ENCODE measurements at places on chromosomes 5 and 9.

DNA sequence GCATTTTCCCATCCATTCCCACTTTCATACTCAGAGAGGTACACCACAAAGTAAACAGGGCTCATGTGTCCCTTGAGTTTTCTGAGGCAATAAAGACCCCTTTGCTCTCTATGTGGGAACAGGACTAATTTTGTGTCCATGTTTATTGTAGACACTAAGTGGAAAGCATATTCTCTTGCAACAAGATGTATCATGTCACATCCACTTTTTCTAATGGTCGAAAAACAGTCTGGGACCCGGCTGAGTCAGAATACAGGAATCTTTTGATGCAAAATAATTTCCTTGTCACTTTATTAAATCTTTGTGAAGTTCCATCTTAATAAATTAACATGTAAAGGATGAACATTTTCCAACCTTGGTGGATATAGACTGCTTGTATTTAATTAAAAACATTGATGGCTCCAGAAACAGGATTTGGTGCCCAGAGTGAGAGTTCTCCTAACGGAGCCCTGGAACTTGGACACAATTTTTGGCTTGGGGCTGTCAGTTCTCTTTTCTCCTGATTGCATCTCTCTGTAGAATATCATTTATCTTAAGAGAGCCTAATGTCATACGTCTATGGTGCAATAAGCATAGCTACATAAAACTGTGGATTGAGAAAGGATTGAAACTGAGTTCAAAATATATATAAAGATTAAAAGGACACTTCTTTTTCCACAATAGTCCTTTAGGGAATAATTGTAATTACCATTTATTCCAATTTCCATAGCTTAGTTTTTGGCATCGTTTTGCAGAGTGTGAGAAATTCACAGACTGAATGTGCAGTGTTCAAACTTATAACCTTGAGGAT lies 1116.7 kb upstream of the SEMA6A start:
- no peak for DNase-seq

- no peak for DNase-seq
Observed at GRCh38 chr5:140764177-140764973, 21.6 kb upstream of the PCDHA1 start.

GRCh38 chr5:34682926-34683623 lies 26.9 kb downstream of the RAI14 start:
- no peak for DNase-seq

DNA sequence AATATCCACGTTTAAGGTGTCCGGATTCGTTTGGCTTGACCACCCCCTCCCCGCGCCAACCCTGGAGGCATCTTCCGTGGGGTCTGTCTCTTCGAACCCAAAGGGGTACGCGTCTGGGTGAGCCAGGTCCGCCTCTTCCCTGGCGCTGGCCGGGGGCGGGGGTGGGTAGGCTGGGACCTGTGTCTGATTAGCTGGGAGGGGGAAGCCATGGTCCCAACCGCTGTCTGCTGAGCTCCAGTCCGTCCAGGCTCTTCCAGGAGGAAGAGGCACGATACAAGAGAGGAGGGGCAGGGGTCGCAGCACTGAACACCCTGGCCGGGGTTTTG lies at the start of gene LVRN:
TSS of gene LVRN (plus strand) at position 237 of the 326 bp plus-strand sequence. CDS start 143 bp downstream, outside the sequence.
- DNase-seq: no peak

- DNase-seq: no peak
Observed at GRCh38 chr5:173941102-173941501, 47.9 kb upstream of the C5orf47 start.

DNA sequence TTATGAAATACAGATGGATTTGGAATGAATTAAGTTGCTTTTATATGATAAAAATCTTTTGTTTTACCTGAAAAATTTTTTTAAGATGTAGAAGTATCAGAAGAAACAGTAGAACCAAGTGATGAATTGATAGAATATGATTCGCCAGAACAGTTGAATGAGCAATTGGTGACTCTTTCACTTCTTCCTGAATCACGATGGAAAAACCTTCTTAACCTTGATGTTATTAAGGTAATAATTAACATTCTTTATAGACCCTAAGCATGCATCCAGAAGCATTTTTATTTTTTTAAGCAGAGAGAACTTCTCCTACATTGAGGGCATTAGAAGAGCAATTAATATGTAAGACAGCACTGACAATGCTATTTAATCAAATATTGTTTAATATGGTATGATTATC lies 28.8 kb downstream of the WDR36 start:
- no peak for DNase-seq

DNA sequence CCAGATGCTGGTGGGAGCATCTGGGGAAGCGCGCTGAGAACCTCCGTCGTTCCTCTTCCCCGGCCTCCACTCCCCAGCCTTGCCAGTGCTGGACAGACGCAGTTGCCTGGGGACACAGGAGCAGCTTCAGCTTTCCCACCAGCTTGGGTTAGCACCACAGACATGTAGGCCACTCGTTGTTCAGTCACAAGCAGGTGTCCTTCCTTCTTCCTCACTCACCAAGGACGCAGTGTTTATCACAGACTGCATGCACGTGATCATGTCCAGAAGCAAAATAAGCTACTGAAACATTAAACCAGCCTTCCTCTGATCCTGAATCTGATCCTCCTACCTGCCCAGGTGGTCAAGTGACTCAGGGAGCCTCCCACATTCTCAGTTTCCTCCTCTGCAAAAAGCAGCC lies 232.9 kb downstream of the SYK start:
- no peak for DNase-seq

DNA sequence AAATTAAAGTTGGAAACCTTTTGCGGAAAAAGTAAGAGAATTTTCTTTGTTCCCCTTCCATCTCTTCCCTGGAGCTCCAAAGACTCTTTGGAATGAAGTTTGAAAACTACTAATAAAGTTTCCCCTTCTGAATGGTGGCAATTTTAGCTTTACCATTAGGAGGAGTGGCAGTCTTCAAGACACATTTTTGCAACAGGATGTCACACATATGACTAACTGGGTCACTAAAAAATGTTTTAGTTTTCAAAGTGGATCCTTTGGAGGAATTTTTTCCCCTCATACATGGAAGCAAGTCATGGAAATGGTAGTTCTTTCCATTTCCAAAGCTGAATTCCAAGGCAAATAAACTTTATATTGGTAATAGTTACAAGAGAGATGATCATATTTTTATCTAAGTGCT lies 15.6 kb downstream of the FBXO4 start:
- DNase-seq: no peak

DNA sequence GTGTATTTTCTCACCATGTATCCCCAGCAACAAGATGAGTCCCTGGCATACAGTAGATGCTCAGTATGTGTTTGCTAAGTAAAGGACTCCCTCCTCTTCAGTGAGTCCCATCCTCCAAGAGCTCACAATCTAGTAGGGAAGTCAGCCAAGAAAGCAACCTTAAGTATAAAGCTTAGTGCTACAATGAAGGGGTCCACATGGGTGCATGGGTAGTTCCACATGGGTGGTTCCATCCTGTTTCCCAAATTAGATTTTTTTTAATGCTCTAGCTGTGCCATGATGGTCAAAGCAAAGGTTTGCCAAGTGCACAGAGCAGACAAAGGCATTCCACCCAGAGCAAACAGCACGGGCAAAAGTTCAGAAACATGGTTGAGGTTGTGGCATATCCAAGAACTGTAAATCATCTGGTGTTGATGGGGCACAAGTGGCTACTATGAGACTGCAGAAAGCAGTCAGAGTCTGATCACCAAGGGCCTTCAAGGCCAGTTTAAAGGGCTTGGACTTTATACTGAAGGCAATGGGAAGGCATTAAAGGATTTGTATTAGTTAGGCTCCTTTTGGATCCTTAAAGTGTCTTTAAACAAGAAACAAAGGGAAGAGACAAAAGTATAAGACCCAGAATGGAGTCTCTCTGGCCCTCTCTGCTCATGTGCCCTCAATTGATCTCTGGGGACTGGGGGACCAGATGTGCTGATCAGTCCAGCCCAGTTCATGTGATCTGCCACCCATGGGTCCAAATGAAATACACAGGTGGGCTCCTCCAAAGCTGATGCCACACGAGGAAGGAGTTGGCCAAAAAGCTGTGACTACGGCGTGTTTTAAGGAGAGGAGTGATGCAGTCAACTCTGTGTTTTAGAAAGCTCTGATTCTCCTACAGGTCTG lies 9.0 kb upstream of the CPLX2 start:
- DNase-seq: no peak

DNA sequence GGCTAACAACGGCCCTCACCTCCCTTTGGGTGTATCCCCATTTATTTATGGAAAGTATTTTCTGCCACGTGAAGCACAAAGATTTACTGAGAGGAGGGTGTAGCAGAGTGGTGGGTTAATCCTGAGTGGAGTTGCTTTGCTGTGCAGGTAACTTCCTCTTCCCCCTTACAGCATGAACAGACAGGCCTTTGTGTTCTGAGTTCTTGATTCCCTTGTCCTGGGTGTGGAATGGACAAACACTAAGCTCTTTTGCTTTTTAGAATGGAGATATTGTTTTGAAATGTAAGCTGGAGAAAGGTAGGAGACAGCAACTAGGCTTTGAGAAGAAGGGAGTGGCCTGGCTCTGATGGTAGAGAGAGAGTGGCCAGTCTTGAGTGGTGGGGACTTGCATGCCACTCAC lies 17.1 kb upstream of the GLRX start:
- DNase-seq: no peak

- no peak for DNase-seq
Observed at GRCh38 chr5:158637039-158637438, 462.7 kb downstream of the EBF1 start.

- DNase-seq: no peak
Observed at GRCh38 chr9:90880669-90881068, 79.0 kb downstream of the SYK start.

DNA sequence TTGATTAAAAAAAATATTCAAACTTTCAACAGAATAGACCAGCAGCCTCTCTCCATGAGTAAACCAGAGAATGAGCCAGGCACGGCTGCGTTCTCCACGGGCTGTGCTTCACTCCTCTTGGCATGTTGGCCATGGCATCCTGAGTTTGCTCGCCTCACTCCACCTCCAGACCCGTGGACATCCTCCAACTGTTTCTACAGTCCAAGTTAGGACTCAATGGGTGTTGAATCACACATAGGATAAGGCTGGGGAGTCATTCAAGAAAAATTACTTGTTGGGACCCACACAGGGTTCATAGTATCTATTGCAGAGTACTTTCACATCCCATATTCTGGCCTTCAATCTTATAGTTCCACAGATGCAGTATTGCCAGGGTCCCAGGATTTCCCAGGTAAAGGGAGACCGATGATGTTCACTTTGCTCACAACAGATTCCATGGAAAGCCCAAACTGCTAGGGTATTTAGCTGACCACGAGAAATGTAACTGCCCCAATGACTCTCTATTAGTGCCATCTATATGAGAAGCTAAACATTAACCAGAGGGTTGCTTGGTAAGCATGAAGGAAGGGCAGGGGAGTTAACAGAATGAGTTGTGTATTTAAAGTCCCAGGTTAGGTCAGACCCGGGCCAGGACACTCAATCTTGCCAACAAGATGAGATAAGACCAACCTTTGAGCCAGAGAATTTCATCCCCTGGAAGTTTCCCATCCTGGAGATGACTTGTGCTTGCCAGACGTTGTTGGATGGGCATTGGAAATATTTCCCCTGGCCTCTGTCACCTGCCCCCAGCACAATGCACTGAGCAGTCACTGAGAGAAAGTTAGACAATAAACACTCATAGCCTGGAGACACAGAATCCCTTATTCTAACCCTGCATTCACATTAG lies 19.7 kb upstream of the GDA start:
- no peak for DNase-seq

DNA sequence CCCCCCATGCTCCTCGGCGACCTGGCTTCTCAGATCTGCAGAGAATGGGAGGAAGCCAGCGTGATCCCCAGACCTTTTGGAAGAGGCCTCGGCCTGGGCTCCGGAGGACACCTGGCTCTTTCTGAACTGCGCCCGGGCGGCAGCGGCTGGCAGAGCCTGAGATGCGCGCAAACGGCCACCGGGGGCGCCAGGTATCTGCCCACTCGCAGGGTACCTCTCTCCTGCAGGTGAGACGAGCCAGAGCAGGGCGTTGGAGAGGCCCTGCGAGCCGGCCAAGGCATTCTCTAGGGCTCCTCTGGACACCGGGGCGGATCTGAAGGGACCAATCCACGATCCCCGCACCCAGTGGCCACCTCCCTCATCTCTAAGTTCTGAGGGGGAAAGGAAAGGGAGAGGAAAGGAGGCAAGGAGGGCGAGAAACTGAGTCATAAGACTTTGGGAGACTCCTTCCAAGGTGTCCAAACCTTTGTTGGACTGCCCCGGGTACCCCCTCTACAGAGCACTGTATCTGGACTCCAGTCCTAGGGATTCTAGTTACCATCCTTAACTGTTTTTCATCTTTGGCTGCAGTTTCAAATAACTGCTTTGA lies 55.0 kb upstream of the SLC46A2 start:
- DNase-seq: no peak

- DNase-seq: no peak
Observed at GRCh38 chr9:86329649-86330048, 24.6 kb downstream of the TUT7 start.

DNA sequence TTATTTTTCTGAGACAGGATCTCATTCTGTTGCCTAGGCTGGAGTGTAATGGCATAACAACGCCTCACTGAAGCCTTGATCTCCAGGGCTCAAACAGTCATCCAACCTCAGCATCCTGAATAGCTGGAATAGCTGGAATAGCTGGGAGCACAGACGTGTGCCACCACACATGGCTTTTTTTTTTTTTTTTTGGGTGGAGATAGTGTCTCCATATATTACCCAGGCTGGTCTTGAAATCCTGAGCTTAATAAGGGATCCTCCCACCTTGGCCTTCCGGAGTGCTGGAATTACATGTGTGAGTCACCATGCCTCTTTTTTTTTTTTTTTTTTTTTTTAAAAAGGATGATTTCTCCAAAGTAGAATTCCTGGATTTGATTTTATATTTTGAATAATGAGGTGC lies 60.7 kb downstream of the NSD1 start:
- no peak for DNase-seq

DNA sequence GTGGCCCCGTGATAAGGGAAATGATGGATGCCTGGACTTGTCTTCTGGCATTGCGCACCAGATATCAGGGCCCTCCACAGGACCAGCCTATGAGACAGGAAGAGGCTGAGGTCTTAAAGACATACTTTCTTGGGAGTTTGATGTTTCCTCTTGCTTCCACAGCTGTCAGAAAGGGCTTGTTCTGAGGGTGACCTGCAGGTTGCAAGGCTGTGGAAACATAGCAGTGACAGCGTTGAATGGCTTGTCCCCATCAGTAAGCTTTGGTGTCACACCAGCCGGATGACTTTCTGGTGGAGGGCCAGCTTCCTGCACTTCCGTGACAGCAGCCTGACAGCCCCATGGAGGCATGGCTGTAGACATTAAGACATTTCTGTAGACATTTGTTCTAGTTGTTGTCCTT lies 143.2 kb downstream of the C9orf152 start:
- no peak for DNase-seq
